HT1080 (cell line): ENCODE measurements at places on chromosomes 1 and 21.

GRCh38 chr1:69919129-69919921 lies 286.1 kb downstream of the LRRC40 start:
- no peak for DNase-seq

DNA sequence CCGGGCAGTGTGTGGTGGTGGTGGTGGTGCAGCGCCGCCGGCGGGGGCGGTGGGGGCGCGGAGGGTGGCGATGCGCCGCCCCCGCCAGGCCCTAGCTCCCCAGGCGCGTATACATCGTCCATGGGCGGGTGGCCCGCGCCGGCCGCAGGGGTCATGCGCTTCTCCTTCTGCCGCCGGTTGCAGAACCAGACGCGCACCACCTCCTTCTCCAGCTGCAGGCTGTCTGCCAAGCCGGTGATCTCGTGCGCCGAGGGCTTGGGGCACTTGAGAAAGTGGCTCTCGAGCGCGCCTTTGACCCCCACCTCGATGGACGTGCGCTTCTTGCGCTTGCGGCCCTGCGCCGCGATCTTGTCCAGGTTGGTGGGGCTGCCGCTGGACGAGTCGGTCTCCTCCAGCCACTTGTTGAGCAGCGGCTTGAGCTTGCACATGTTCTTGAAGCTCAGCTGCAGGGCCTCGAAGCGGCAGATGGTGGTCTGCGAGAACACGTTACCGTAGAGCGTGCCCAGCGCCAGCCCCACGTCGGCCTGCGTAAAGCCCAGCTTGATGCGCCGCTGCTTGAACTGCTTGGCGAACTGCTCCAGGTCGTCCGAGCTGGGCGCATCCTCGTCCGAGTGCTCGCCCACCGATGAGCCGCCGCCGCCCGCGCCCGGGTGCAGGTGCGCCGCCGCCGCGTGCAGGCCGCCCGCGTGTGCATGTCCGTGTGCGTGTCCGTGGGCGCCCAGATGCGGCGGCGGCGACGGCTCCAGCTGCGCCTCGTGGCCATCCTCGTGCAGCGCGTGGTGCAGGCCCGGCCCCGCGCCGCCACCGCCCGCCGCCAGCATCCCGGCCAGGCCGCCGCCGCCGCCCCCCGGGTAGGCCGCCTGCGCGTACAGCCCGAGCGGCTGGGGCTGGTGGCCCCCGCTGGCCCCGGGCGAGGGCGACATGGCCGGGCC lies 926 bp downstream of the POU3F1 start:
- no peak for DNase-seq

GRCh38 chr21:43284700-43285099 lies 115.9 kb downstream of the CRYAA start:
- DNase-seq, result no peak

- no peak for DNase-seq
Observed at GRCh38 chr1:111568160-111568647, 51.4 kb upstream of the RAP1A start.

GRCh38 chr1:157279802-157280140 lies 141.6 kb upstream of the ETV3 start:
- DNase-seq, result no peak

- DNase-seq, result no peak
Observed at GRCh38 chr1:176225911-176226310, 18.8 kb upstream of the COP1 start.

DNA sequence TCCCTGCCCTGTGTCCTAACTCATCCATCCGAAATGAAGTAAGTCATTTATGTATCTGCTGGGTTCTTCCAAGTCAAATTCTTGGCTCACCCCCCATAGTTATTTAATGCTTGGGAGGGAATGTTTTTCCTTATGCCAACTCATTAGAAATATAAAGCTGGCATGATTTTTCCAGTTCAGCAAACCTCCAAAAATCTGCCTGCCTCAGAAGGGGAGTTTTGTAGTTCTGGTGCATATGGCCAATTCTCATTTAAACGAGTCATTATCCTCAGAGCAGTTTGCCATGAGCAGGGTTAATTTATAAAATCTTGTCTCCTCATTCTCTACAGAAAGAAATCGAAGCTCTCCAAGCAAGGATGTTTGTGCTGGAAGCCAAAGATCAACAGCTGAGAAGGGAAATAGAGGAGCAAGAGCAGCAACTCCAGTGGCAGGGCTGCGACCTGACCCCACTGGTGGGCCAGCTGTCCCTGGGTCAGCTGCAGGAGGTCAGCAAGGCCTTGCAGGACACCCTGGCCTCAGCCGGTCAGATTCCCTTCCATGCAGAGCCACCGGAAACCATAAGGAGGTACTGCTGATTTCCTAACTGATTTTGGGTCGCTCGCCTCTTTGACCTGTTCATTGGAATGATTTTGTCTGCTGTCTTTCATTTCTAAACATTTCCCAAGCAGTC lies 144.1 kb downstream of the DISC1 start:
- DNase-seq, result no peak

DNA sequence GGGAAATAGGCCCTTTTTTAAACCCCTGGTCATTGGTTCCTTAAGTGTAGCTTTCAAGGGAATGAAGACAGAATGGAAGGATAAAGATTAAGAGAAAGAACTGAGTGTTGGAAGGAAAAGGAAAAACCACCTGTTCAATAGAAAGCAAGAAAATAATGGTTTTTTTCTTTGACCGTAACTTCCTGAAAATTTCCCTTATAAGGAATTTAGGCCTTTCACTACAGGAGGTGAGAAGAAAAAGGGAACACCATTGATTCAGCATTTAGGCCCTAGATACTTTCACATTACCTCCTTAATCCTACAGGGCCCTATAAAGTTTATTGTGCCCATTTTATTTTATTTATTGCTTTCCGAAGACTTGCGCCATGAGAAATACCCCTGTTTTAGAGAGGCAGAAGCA lies 18.9 kb downstream of the KPNA6 start:
- no peak for DNase-seq

DNA sequence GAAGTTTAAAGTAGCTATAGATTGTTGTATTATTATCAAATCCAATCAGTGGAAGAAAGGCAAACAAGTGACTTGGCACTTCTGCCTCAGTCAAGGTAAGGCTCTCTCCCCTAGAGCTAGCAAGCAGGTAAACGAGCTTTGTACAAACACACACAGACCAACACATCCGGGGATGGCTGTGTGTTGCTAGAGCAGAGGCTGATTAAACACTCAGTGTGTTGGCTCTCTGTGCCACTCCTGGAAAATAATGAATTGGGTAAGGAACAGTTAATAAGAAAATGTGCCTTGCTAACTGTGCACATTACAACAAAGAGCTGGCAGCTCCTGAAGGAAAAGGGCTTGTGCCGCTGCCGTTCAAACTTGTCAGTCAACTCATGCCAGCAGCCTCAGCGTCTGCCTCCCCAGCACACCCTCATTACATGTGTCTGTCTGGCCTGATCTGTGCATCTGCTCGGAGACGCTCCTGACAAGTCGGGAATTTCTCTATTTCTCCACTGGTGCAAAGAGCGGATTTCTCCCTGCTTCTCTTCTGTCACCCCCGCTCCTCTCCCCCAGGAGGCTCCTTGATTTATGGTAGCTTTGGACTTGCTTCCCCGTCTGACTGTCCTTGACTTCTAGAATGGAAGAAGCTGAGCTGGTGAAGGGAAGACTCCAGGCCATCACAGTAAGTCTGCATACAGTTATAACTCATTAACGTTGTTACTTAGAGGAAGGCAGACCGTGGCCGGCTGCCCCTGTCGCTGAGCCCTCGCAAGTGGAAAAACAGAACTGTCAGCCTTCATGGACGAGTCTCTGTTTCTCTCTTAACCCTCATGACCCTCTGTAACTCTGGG lies at the start of gene PALMD:
Gene PALMD (plus strand): TSS at position 415 of the 833 bp plus-strand sequence. CDS start 205 bp downstream, at position 620.
- DNase-seq, result peak; percentile 44

DNA sequence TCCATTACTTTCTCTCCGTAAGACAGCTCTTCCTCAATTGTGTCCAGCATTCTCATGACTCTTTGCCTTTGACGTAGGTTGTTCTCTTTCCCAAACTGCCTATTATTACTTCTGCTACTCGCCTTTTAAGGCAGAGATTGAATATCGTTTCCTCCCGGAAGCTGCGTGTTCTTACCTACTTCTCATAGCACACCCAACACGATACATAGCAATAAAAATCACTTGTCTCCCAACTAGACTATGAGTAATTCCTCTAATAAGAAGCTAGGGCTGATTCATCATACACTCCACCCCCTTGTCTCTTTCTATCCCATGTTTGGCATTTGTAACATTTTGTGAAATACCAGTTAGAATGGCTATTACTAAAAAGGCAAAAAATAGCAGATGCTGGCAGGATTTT lies 55.8 kb upstream of the SGIP1 start:
- peak; percentile 72 for DNase-seq

DNA sequence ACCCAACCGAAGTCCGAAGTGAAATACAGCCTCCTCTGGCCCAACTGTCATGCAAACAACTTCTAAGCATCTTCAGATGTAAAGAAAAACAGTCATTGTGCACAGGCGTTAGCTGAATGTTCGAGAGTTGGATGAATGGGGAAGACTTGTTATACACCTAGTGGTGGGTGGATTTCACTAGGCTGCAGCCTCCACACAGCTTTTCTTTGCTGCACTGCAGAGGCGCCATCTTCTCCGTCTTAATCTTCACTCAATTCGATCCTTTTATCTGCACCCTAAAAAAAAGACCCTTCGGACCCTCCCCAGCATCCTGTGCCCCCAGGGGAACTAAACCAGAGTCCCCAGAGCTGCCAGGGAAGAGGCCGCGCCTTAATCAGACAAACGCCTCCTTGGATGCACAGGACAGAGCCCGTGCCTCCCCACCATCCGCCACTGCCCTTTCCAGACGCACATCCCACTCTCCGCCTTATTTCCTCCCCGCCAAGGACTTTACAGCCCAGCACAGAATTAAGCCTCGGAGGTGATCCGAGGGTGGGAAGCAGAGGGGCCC lies 1.4 kb downstream of the APP start:
- peak; percentile 66 for DNase-seq

GRCh38 chr1:24954631-24955030 lies 24.6 kb upstream of the RUNX3 start:
- no peak for DNase-seq

GRCh38 chr1:33039840-33040239 lies 3.2 kb upstream of the AK2 start:
- DNase-seq, result no peak

DNA sequence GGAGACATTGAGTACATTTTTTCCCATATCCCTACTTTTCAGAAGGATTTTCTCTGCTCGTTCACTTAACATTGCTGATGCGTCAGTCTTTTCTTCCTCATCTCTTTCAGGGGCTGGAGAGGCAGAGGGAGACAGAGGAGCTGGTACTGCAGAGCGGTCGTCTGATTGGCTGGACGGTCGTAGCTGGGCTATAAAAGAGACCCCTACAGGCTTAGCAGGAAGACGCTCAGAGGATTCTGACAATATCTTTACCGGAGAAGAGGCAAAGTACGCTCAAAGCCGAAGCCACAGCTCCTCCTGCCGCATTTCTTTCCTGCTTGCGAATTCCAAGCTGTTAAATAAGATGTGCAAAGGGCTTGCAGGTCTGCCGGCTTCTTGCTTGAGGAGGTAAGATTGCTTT lies at the start of gene RGS4:
Gene RGS4 (plus strand): TSS at position 220 of the 400 bp plus-strand sequence. CDS start 124 bp downstream, at position 344.
- DNase-seq, result peak; percentile 96

GRCh38 chr1:118110580-118110979 lies 74.4 kb downstream of the SPAG17 start:
- no peak for DNase-seq

DNA sequence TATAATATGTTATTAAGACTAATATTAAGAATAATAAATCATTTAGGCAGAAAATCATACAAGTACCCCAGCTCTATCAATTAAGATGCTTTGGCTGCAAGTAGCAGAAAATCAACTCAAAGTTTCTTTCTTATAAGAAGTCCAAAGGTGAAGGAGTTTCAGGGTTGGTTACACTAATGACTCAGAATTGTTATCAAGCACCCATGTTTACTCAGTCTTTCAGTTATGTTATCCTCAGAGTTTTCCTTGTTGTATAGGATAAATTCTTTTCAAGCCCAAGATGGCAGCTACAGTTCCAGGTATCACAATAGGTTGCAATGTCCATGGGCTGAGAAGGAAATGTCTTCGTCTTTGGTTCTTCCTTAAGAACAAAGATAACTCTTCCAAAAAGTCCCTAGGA lies 163.6 kb downstream of the TNFSF18 start:
- no peak for DNase-seq

DNA sequence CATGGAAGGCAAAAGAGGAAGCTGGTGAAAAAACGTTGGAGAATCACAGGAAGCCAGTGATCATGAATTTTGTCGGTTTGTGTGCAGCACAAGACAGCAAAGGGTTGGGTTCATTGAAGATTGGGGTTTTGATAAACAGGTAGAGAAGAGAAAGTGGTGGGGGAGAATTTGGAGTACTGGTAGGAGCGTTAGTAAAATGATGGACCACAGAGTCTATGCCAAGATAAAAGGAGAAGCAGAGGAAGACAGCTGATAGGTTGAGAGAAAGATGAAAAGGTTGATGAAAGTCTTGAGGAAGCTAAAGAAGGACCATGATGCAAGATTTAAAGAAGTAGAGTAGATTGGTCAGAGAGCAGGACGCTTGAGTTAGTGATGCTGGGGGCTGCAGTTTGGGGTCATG lies 156.8 kb upstream of the POU3F1 start:
- no peak for DNase-seq

GRCh38 chr1:41274752-41275545 lies 32.8 kb upstream of the SCMH1 start:
- no peak for DNase-seq
